Stimulated activated CD8-positive, alpha-beta memory T cell treated with anti-CD3 and anti-CD28 coated beads, Interleukin-12 subunit alpha, Interleukin-12 subunit beta, amount 100 ng/mL, for 1 hour (primary cell): ENCODE measurements at places on chromosomes 2 and 18.

DNA sequence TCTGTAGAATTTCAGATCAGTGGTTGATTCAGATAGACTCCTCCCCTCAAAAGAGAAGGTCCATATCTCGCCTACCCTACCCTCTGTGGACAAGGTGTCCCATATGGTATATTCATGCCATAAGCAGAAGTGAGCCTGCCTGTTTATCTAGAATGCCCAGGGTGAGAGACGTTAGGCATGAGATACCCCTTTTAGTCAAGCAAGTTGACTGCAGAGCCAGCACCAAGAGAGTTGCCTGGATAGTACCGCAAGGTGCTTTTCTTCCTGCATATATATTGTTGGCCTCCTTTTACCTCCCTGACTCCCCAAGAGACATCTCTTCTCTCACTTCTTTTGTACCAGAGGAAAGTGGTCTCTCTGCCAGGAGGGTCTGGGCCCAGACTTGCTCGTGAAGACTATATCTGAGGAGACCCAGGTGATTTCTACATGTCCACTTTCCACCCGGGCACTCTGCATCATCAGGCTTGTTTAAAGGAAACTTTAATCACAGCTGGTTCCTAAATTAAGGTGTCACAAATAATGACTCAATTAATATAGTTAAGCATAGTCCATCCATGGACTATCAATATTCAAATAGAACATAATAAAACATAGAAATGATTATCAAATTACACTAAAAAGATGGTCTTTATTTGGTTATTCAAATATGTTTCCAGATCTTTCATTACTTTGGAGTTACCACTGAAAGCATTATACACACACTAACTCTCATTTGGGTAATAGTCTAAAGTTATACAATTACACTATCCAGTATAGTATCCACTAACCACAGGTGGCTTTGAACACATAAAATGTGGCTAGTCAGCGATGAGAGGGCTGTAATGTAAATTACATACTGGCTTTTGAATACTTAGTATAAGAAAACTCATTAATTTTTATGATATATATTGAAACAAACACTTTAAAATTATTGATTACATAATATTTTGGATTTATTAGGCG is 4.1 kb downstream of the ITGA4 start:
- DNase-seq = no peak

- no peak for DNase-seq
Measured at GRCh38 chr2:109264595-109265328, 135.8 kb downstream of the SH3RF3 start.

DNA sequence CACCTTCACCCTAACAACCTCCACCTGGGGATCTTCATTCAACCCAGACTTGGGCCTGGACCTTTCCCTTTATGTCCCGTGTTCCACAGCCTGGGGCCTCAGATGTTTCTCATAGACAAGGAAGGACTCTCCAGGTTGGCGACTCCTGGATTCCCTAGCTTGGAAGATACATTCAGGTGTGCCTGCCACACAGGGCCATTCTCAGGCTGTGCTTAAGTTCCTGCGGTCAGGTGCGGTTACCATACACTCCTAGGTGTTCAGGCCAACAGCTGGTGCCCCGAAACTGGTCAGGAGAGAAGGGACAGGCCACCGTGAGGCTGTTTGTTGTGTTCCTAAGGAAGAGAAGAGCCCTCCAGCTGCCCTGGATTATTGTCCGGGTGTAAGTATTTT is 15.6 kb downstream of the SLC4A3 start:
- no peak for DNase-seq

DNA sequence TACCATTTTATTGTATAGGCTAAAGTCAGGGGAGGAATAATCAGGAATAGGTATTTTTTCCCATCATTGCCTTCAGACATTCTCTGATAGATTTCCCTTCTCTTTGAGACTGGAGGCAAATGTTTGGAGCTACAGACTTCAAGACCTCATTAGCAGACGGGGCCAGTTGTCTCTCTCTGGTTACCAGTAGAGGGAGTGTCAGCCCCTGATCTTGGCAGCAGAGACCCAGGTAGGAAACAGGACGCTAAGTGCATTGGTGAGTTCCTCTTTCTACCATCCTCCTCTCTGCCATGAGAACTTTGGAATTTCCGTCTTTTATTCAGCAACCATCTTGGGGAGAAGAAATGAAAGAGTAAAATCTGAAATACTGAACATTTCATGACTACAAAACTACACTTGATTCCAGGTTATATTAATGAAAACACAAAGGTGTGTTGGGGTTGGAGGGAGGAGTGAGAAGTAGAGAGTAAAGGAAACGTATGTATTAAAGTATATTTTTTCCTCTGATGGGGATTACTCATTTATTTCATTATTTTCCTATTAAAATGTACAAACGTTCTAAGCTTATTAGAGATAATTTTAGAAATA is 186.2 kb upstream of the GCFC2 start:
- DNase-seq = no peak

GRCh38 chr2:5950736-5951135 is 258.6 kb downstream of the SOX11 start:
- no peak for DNase-seq

- no peak for DNase-seq
Measured at GRCh38 chr18:5627776-5628511, 84.1 kb upstream of the EPB41L3 start.

GRCh38 chr2:136236019-136236418 is 118.1 kb upstream of the CXCR4 start:
- DNase-seq = no peak

DNA sequence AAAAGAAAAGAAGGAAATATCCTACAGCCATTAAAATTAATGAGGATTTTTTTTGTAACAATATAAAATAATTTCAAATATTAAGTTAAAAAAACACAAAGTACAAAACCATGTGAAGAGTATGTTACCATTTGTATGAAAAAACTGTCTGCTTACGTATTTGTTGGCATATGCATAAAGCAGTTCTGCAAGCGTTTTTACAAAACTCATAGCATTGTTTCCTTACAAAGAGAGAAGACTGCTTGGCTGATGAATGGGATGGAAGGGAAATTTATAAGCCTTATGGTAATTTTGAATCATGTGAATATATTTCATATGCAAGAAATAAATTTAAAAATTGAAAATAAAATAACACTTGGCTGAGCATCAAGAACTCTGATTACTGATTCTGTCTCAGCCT is 63.1 kb downstream of the METTL4 start:
- no peak for DNase-seq
